ENCODE measurements at places on chromosomes 6 and 20. TPM values are rescaled to one million over a fixed set of nuclear protein-coding genes. Genes with fewer than 3 reads are reported as not detected.
A peak's percentile ranks its signal among the peaks of the same experiment; 100 is the strongest.

Gene CST5
- total RNA-seq, result not detected

DNA sequence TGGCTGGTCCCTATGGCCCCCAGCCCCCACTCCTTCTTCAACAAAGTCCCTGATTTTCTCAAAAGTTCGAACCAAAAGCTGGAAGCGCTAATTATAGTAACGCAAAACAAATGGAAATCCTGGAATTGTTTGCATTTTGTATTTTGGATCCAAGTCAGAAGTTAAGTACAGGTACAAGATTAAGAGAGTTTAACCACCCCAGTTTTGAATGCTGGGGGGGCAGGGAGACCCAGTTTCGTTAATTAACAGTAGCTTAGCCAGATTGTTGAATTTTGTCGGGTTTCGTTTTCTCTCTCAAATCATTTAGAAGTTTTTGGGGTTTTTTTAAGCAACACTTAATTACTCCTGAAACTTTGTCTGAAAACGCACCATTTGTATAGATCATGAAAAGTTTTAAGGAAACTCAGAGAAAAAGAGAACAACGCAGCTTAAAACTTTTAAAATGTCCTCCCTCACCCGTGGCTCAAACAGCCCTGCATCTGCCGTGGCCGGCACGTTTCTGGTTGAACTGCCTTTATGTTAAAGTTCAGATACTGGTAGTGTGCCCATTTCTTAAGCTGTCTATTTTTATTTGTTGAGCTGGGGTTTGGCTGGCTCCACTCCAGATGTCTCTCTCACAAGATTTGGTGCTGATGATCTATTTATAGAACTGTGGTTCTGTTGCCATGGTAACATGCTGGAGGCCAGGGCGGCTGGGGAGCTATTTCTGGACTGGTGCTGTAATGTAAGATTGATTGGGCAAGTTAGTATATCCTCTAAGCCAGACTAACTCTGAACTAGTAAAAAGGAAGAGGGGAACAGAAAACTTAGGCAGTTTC, 55.0 kb downstream of the GNAS start:
- DNase-seq, result peak; percentile 58

DNA sequence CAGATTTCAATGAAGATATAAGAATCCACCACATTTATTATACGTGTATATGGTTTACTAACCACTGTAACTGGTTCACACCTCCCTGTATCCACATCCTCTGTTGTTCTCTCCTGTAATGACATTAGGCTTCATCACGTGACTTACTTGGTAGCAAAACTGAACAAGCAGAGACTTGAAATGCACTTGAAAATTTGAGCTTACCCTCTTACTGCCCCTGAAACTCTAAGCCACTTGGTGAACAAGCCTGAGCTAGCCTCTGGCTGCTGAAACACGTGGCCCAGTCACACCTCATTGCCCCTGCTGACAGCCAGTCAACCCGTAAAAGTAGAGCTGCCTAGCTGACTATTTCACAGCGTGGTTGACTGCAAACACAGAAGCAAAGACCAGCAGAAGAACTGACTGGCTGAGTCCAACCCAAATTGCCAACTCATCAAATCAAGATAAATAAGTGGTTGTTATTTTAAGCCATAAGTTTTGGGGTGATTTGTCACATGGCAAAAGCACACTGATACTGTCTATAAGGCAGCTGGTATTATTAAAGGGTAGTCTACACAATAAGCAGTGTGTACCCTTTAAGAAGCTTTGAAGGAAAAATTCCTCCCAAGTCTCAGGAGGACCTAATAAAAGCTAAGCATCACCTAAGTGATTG, 109.0 kb downstream of the RALGAPA2 start:
- DNase-seq, result no peak

GRCh38 chr6:75932067-75932466, 140.4 kb downstream of the IMPG1 start:
- peak; percentile 63 for DNase-seq

GRCh38 chr6:72640615-72640930, 18.7 kb downstream of the KCNQ5 start:
- DNase-seq, result no peak

DNA sequence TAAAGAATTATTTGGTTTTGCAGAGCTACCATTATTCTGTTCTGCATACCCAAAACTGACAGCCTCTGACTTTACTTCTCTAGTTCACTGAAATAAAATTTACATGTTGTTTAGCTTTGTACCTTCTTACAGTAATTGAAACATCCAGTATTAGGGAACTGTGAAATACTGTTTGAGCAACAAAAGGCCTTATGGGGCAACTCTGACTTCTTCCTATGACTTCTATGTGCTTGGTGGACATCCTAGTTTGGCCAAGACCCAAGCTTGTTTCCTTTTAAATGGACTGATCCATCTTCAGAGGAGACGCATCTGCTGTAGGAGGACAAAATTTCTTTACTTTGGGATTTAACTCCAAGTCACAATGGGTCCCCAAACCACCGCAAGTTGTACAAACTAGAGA, 44.7 kb downstream of the NR2E1 start:
- DNase-seq, result no peak

DNA sequence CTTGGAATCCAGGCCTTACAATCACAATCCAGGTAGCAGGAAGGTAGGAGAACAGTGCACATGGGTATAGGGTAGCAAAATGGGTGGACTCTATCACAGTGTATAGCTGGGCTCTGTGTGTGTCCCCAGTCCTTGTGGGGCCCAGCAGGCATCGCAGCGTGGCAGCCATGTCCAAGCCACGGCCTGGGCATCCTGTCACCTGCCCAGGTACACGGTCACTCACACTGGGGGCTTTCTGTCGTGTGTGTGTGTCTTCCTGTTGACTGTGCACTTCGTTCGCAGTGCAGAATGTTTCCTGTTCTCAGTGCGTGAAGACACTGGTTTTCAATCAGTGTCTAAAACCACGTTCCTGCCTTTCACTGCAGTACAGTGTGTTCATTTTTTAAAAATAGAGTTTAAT, 523.2 kb upstream of the JARID2 start:
- DNase-seq, result no peak

Gene RPP21
- 64.2 TPM for total RNA-seq

Gene IP6K3
- total RNA-seq, result not detected

Gene GPR31
- total RNA-seq, result not detected

DNA sequence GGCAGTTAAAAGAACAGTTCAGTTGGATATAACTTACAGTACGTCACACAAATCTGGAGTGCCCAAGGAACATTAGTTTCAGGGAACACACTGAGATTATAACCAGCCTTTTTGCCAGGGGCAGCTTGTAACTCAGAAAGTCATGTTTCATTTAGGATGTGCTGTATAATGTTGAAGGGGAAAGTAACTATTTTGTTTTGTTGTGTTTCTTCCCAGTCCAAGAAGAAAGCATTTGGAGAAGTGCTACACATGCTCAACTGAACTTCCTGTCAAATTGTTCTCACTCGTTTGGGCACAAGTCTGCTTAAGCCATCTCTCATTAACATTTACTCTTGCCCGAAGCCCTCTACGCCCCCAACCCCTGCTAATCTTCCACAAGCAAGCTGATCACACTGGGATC, 157.9 kb downstream of the BTBD9 start:
- no peak for DNase-seq

GRCh38 chr20:16241911-16242310, 331.3 kb downstream of the KIF16B start:
- DNase-seq, result no peak
